GM20000 (cell line): ENCODE measurements at places on chromosomes 3 and 15.
A peak's percentile ranks its signal among the peaks of the same experiment; 100 is the strongest.

DNA sequence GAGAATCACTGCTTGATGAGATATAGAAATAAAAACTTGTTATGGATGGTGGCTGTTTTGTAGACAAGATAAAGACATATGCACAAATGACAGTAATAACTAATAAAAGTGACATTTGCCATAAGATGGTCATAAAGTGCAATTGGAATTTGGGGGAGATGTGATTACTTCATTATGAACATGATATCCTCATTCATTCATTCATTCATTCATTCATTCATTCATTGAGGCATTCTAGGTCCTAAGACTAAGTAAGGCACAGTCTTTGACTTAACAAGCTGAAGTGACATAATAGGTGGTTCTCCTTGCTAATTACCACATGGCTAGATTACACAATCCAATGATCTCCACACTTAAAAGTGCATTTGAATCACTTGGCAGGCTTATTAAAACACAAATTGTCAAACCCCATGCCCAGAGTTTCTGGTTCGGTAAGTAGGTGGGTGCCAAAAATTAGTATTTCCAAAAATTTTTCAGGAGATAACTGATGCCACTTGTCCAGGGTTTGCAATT is 18.9 kb downstream of the RAP2B start:
- DNase-seq = no peak

DNA sequence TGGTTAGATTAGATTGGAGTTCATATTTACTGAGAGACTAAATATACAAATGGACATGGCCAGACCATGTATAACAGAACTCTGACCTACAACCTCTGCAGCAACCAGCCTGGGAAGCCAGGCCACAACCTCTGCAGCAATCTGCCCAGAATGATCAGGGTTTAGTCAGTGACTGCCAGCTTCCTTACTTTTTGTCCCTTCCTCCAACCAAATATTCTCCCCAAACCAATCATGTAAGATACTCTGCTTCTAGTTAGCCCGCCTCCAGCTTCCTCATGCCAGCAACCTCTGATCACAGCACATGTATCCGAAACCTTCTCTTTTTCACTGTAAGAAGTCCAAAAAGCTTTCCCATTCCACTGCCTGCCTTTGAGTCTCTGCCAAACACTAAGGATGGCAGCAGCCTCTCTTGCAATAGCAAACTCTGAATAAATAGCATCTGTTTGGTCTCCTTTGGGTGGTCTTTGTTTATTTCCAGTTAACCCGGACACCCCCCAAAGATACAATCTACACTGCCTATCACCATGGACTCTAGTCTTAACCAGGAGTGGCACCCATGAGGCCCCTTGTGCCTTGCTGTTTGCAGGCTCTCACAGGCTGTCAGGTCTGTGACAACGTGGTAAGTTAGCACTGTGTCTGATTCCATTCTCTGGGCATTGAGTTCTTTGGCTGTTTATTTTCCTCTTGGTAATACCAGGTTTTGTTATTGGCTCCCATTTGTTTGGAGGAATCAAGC is 102.2 kb downstream of the ERC2 start:
- DNase-seq = no peak

GRCh38 chr15:72057548-72058091 is 60.3 kb downstream of the MYO9A start:
- DNase-seq = no peak

DNA sequence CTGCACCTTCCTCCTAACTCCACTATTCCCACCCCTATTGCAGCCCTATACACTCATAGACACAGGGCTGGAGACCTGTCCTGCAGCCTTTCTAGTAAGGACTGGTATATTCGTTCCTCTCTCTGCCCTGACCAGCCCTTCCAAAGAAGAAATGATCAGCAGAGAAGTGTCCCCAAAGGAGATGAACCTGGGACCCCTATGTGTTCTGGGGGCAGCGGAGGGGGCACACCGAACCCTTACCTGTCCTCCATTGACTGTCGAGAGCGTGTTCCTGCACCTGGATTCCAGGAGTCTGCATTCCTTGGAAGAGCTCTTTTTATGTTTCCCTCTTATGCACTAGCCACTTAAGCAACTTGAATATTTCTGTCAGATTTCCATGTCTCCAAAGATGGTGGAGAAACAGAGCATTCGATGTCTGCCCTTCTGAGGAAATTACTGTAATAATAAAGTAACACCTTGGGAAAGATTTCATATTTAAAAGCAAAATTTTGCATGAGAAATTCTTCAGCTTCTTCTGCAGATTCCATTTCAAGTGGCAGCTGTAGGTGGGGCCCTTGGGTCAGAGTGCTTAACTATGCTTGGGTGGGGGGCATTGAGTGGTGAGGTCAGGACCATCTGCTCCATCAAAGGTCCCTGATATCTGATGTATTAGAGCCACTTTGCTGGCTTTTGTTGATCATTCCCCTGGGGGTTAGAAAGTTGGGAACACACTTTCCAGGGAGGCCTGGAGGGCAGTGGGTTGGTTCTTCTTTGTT is 6.3 kb downstream of the EPHB1 start:
- no peak for DNase-seq

GRCh38 chr15:101232677-101233076 is 19.2 kb downstream of the CHSY1 start:
- no peak for DNase-seq

DNA sequence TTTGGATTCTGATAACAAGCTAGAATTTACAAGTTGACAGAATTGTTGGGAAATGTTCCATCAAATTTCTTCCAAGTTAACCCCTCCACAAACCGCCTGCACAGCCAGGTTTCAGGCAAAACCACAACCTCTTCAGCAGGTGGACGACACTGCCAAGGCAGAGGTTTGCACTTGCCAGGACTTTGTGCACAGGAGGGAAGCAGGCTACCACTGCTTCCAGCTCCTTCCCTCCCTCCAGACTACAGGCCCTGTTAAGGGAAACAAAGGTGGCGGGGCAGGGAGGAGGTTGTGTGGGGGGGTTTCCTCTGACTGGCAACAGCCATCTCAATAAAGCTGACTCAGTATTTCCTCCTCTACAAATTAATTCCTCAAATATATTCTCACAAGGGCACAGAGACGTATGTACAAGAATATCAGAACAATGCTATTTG is 42.2 kb downstream of the TBC1D2B start:
- DNase-seq = no peak

DNA sequence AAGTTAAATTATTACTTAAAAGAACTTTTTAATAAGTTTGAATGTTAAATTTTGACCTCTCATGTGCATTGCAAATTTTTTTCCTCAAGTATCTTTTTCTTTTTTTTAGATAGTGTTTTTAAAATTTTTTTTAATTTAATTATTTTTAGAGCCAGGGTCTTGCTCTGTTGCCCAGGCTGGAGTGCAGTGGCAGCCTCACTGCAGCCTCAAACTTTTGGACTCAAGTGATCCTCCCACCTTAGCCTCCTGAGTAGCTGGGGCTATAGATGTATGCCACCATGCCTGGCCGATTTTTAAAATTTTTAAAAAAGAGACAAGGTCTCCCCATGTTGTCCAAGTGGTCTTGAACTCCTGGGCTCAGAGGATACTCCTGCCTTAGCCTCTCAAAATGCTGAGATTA is 14.4 kb downstream of the PDE8A start:
- DNase-seq = no peak

- DNase-seq = no peak
These were observed 102.9 kb downstream of the LRRC49 start for GRCh38 chr15:70995383-70995970.

DNA sequence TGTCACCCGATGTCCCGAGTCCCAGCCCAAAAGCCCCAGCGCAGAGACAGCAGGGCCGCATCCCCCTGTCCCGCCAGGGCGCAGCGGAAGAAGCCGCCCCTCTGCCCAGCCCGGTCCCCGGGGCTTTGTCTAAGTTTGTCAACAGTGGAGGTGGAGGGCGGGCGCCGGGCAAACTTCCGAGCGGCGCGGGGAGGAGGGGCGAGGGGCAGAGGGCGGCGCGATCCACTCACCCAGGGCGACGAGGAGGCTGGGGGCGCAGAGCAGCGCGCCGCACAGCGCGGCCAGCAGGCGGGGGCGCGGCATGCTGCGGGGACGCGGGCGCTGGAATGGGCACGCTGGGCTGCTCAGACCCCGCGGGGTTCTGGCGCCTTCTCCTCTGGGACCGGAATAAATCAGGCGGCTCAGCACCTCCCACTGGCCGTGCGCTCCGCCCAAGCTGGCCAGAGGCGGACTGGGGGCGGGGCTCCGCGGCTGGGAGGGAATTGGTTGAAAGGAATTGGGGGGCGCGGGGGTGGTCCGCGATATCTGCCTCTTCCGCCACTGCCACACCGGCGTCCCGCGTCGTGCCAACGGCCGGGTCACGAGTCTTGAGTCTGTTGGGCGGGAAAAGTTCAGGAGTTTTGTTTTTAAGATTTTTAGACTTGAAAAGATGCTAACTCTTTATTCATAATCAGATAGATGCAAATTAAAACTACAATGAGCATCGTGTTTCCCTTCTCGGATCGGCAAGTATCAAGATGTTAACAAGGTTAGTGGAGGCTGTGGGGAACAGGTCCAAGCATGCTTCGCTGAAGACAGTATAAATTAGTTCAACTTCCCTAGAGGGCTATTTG is at the start of gene MFGE8:
MFGE8 (minus strand) TSS at position 363 of the 833 bp plus-strand sequence; CDS start at position 303, 60 bp downstream.
- DNase-seq = peak; percentile 82

GRCh38 chr3:38119821-38120692 is 16.9 kb downstream of the ACAA1 start:
- no peak for DNase-seq
